ENCODE measurements at places on chromosomes 5 and 9.

DNA sequence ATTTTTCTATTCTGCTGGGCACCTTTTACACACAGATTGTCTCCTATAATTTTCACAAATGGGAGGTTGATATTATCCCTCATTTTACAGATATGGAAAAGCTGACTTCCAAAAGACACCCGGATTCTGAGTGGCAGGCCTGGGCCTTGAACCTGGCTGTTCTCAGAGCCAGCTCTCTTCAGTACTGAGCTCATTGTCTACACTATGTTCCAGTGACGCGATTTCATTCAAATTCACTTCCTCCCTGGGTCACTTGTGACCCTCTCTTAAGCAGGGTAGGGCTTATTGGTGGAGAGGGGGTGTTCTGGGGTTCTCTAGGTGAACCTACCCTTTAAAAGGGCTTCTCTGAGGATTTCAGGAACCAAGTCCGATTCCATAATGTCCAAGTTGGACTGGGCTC is 70.2 kb downstream of the ANKRD33B start:
- DNase-seq = no peak

DNA sequence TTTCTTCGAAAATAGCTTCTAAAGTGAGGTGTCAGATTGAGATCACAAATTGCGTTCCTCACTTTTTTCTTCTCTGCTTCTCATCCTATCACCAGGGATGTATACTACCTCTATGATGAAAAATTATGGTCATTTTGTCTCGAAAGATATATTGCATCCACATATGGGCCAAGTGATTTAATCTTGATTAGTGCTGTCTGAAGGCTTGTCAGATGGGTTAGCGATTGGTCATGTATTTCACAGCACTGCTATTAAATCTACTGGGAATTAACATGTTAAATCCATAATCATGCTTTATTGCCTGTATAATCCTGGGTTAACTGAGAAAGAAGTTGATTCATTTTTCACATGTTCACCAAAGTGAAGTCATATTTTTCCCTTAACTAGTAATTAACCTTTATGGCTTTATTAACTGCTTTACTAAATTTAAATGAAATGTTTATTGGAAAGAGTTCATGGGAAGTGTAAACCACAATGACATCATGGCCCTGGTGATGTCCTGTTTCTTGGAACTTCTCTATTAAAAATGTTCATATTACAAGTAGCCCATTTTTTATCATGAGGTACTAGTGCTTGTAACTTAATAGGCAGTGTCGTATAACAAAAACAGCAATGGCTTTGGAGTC is 193.3 kb downstream of the SMC2 start:
- no peak for DNase-seq

GRCh38 chr5:30994176-30994575 is 199.3 kb upstream of the CDH6 start:
- DNase-seq = no peak

DNA sequence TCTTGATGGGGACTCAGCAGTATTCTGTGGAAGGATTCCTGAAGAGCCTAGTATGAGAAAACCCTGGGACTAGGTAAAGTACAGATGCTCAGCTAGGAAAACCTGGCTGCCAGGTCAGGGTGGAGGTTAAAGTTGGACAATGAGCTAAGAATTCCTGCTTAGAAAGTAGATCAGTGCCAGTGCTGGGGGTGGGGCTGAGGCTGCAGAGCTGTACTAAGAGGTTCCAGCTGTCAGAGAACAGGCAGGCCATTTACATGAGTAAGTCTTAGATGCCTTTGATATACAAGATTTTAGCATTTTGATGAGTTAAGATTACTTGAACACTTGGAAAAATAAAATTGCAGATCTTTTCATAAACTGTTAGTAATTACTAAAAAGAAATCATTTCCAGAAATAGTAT is 332.3 kb upstream of the NUDT12 start:
- no peak for DNase-seq

GRCh38 chr9:88749420-88749819 is 214.4 kb downstream of the NXNL2 start:
- DNase-seq = no peak

DNA sequence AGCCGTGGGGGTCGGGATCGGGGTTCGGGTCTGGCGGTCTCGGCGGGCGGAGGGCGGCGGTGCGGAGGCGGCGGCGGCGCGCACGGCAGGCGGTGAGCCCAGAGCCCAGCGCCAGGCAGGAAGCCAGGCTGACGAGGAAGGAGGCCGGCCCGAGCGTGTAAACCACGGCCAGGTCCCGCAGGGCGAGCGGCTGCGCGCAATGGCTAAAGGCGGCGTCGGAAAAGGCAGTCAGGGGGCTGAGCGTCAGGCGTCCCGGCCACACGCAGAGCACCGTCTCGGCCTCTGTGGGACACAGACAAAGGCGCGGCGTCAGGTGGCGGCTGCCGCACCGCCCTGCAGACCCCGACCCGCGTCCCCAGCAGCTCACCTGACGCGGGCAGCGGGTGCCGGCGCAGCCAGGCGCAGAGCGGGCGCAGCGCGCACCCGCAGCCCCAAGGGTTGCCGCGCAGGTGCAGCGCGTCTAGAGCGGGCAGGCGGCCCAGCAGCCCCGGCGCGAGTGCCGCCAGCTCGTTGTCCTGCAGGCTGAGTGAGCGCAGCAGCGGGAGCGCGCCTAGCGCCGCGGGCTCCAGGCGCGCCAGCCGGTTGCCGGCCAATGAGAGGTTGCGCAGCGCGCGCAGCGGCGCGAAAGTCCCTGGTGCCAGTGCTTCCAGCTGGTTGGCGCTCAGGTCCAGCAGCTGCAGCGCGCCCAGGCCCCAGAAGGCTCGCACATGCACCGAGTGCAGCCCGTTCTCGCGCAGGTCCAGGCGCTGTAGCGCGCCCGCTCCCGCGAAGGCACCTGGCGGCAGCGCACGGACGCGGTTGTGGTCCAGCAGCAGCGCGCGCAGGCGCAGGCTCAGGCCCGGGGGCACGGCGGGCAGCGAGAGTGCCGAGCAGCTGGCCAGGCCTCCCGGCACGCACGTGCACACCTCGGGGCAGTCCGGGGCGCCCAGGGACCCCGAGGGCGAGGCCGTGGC is 671 bp downstream of the LRRC26 start:
- no peak for DNase-seq

DNA sequence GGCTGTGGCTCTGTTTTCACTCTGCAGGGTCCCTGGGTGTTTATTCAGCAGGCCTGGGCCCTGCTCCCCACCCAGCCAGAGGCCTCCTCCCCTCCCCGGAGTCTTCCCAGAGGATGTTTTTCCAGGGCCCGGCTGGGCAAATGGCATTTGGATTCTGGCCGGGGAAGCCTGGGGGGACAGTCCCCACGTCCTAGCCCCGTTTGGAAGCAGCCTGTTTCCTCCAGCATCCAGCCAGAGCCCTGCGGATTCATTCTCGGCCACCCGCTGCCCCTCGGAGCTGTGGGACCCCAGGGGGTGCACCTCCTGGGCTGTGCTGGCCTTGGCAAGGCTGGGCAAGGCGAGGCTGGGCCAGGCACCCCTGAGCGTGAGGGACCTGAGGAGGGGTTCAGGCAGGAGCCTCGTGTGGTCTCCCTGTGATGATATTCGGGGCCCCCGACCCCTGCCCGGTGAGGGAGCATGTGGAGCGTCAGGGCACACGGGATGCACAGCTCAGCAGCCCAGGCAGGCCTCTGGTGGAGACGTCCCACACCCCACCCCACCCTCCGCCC is 48.8 kb upstream of the EGFL7 start:
- DNase-seq = no peak

GRCh38 chr5:150339841-150340240 is 17.7 kb upstream of the TCOF1 start:
- no peak for DNase-seq

GRCh38 chr5:161344234-161344633 is 202.3 kb downstream of the GABRB2 start:
- no peak for DNase-seq

DNA sequence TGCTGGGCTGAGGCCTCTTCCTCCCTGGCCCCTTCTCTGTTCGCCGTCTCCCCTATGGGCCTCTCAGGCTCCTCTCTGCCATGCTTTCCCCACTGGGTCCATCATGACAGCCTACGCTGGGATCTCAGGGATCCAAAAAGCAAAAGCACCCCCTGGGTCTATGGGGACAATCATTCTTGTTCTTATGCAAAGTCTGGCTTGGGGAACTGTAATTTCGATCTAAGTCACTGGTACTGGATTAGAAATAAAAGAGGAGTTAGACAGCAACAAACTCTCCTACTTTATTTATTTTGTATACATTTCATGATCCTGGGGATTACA is 86.6 kb downstream of the SLC38A9 start:
- DNase-seq = no peak

- DNase-seq = no peak
Observed at GRCh38 chr5:123673107-123673506, 161.1 kb downstream of the CSNK1G3 start.

- DNase-seq = no peak
Observed at GRCh38 chr5:79729679-79730078, 40.0 kb downstream of the CMYA5 start.

DNA sequence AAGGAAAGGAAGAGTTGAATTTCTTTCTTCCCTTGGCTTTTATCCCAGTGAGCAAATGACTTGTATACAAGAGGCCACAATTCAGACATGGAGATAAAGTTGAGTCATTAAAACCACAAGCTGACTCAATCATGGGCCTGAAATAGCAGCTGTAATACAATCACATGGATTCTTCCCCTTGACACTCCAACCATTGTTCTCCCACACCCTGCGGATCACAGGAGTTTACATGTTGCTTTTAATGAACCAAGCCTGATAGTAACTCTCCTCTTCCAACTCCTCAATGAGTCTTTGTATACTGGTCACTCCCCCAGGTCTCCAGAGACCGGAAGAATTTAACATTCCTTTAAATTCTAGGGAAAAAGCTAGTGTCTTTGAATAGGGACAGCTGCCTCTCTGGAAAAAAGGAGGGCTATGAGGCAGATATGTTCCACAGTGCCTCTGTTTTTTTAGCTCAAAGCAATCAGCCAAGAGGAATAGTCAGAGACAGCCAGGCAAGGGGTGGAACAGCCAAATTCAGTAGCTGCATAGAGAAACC is 32.4 kb downstream of the PCDHGC5 start:
- no peak for DNase-seq

- no peak for DNase-seq
Observed at GRCh38 chr9:121298689-121299466, 30.9 kb downstream of the GSN start.

GRCh38 chr5:132265336-132266030 is 8.0 kb downstream of the PDLIM4 start:
- no peak for DNase-seq

DNA sequence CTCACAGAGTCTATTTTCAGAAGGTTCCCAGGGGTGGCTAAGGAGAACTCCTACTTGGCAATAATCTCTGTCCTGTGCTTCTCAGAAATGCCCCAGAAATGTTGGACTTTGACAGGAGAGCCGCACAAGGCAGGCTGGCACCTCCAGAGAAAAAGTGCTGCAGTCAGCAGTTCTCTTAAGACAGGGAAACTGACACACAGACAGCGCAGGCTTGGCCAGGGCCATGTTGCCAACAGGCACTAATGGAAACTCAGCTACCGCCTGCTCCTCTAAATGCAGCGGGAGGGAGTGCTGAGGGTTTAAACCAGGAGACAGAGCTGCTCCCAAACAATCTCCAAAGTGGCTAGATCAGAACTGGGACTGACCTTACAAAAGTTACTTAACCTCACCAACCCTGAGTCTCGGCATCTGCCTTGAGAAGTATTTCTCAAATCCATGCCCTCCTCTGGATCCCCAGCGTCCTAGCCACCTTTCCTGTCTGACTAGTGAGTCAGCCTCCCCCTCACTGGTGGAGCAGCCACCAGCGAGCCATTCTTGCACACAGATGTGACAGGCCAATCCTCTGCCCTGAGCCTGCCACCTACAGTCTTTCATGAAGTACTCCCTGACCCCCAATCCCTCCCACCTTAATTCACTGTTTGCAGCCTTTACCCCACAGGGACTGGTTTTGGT is 186.4 kb downstream of the CDK5RAP2 start:
- DNase-seq = no peak

- no peak for DNase-seq
Observed at GRCh38 chr5:173205916-173206315, 29.1 kb downstream of the NKX2-5 start.

GRCh38 chr9:14213504-14213903 is 100.4 kb downstream of the NFIB start:
- no peak for DNase-seq

DNA sequence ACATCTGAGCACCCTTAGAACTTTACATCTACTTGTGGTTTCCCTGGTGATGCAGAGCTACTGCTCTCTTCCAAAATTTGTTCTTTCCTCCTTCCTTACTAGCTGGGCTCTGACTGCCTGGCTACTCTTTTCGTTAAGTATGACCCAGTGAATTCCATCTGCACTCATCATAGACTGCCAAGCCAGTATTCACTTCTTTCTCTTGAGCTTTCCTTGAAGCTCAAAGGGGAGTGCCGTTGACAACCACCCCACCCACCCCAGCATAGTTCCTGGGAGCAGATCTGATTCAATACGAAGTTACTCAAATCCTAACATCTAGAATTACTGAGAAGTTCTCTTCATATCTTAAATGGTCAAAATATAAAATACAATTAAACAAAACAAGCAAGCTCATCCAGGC is 190.5 kb downstream of the ADAMTS12 start:
- no peak for DNase-seq

DNA sequence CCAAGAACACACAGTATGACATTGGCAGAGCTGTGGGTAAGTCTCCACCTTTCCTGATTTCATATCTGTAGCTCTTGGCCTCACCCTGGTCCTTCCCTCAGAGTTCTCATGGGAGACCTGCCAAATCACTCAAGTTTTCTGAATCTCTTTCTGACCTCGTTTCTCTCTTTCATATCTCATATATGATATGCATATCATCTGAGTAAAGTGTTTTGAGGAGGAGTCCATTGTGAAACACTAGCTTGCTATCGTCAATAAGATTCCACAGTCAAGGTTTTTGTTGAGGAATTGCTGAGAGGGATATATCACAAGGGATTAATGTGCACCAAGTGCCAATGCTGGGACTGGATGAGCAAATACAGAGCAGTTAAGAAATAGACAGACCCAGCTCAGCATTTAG is 739.2 kb downstream of the BRINP1 start:
- DNase-seq = no peak

GRCh38 chr9:81431641-81432040 is 257.7 kb downstream of the TLE1 start:
- no peak for DNase-seq

DNA sequence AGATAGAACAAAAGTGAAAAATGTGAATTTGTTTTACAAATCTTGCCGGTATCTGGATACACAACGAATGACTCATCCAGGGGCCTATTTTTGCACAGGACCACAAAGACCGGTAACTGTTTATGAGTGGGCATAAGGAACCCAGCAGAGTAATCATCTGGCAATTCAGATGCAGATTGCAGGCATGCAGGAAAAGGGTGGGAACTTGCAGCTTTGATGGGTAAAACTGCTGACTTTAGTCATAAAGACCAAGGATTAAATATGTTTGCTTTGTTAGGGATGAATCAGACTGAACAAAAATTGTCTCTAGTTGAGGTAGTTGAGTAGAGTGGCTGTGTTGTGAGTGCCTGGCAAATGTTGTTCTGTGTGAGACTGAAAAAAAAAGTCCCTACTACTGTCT is 309.6 kb upstream of the CCNH start:
- no peak for DNase-seq

- DNase-seq = no peak
Observed at GRCh38 chr5:136279314-136279713, 86.0 kb downstream of the TRPC7 start.

- DNase-seq = no peak
Observed at GRCh38 chr9:72665421-72665820, 144.0 kb downstream of the TMC1 start.
